ENCODE measurements at places on chromosomes 1 and 21. TPM values are rescaled to one million over a fixed set of nuclear protein-coding genes. Genes with fewer than 3 reads are reported as not detected.

The KRTAP11-1 gene
- not detected for total RNA-seq

The FCER1G gene
- not detected for total RNA-seq

The FAM131C gene
- 0.53 TPM for total RNA-seq

The DMBX1 gene
- not detected for total RNA-seq

The CSF3R gene
- not detected for total RNA-seq

The EIF4G3 gene
- 31.6 TPM for total RNA-seq

The NECAP2 gene
- total RNA-seq = 86.1 TPM

The ADCY10 gene
- 0.26 TPM for total RNA-seq
